Renal cortical epithelial cell (primary cell): ENCODE measurements at places on chromosomes 5 and 9. TPM values are rescaled to one million over a fixed set of nuclear protein-coding genes. Genes with fewer than 3 reads are reported as not detected.

- DNase-seq: no peak
Observed at GRCh38 chr5:104305602-104306001, 743.0 kb upstream of the NUDT12 start.

DNA sequence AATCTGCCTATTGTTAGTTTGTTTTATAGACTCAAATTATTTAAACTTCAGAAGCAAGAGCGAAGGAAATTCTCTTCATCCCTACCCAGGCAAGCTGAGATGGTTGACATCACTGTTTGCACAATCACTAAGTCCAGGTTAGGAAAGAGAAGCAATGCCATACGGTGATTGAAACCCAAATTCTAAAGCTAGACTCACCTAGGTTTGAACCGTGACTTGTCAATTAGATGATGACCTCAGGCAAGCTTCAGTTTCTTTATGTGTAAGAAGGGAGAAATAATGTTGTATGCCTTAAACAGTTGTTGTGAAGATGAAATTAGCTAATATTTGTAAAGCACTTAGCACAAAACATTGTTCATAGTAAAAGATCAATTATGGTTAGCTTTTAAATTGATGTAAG is 96.5 kb upstream of the ANKRD55 start:
- DNase-seq: no peak

AGXT2 gene
- total RNA-seq: 0.20 TPM in 1 of 2 replicates, not detected in the other

CNTNAP3B gene
- 1.7 and 11.7 TPM in 2 replicates for total RNA-seq
